ENCODE measurements at places on chromosomes 4 and X.

- DNase-seq: no peak
These were observed 65.0 kb downstream of the PRKG2 start for GRCh38 chr4:81149976-81150375.

DNA sequence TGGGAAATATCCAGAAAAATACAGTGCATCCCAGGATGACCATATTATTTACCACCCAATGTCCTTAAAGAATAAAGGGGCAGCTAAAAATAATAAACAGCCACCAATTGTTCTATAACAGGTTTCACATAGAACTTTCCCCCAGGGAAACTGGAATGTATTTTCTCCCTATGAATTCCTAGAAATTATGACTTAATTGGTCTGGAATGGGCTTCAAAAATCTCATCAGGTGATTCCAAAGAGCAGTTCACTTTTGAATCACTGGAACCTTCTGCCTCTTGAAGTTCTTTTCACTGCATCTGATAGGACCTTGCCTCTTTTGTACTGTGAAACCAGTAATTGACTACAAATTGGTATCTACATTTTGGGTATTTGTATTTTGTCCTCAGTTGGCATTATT is 119.3 kb downstream of the ZNF330 start:
- no peak for DNase-seq

DNA sequence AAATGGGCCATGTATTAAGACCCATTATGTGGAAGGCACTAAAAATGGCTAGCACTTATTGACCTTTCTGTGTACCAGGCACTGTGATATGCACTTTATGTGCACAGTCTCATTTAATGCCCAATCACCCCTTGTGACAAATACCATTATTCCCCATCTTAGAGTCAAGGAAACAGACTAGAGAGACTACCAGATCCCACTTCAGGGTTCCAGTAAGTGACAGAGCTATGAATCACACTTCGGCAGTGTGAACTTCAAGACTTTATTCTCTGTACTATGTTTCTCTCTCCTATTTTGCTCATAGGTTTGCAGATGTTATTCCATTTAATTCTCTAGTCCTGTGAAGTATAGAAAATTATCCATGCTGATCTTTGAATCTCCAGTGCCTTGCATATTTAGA is 107.0 kb downstream of the NFKB1 start:
- DNase-seq: no peak

DNA sequence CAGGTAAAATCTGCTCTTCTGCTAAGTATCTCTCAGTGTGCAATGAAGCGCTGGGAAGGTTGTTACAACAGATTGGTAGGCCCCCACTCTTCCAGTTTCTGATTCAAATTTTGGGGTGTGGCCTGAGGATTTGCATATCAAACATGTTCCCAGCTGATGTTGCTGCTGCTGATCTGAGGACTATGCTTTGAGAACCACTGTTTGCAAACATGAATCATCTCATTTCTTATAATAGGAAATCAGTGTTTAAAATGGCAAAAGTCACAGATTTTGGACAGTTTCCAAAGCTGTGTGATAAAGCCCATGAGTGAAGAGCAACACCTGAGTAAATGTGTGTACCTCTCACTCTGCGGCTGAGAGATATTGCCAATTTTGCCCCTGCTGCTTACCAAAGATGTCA is 36.2 kb upstream of the NDNF start:
- no peak for DNase-seq

DNA sequence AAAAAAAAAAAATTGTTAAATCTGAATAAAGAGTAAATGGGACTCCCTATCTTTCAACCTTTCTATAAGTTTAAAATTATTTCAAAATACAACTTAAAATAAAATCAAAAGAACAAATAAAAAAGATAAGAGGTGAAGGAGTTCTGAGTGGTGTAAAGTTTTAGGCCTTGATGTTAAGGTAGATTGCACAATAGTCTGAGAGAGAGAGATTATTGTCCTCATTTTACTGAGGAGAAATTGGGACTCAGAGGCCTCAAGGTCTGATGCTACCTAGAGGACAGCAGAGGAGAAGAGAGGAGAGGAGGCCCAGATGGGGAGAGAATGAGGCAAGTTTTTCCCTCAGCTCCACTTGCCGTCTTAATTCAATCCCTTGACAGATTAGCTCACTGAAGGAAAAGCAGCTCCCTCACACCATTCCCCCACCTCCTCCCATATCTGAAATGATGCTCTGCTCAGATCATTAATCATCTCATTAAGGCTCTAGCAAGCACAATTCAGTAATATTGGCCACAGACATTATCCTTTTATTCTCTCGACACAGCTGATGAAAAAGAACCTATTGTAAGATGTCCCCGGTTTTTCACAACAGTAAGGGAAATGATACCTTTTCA is 106.3 kb upstream of the PTPN13 start:
- no peak for DNase-seq

DNA sequence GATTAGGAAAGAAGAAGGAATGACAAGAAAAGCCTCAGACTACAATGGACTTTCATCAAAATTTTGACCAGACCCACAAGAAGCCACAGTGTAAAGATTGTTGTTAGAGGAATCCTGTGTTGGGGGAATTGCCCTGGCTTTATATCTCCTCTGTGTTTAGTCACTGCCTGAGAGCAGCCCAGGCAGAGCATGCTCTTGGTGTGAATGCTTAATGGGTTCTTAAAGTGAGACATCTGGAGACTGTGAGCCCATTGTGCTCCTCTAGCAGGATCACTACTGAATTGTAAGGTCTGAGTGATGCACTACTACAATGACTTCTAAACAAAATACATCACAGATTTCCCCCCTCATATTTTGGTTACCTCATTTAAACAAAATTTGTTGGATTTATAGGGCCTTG is 1860.5 kb upstream of the ADGRL3 start:
- no peak for DNase-seq

DNA sequence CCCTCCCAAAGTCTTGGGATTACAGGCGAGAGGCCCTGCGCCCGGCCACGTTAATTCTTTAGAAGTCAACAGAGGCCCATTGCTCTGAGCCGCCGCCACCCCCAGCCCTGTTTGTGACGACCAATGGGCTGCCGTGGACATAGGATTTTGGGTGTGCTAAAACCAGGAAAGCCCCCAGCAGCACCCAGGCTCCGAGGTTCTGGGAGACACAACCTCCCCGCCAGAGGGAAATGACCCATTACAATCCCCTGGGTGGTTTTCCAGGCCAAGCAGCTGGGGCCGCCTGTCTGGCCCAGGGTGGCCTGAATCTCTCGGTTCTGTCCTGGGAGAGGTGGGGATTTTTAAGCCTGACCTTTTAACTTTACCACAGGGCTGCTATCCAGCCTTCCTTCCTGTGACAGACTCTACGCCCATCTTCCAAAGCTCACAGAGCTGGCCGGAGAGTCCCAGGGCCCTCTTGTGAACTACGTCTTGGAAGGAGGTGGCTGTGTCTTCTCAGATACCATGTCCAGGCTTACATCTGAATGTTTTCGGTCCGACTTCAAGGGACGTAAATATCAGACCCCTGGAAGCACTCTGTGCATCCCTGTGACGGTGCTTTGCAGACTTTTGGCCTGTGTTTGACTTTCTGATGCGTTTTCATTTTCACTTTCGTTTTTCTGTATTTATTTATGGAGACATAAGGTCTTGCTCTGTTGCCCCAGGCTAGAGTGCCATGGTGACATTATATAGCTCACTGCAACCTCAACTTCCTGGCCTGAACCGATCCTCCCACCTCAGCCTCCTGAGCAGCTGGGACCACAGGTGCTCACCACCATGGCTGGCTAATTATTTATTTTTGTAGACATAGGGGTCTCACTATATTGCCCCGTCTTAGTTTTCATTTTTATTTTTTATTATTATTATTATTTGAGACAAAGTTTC is 36.0 kb downstream of the P2RY8 start:
- peak; percentile 55 for DNase-seq

GRCh38 chr4:156173486-156173885 is 219.8 kb upstream of the CTSO start:
- DNase-seq: no peak

- no peak for DNase-seq
These were observed 29.6 kb upstream of the ERVMER34-1 start for GRCh38 chr4:52780617-52781354.

DNA sequence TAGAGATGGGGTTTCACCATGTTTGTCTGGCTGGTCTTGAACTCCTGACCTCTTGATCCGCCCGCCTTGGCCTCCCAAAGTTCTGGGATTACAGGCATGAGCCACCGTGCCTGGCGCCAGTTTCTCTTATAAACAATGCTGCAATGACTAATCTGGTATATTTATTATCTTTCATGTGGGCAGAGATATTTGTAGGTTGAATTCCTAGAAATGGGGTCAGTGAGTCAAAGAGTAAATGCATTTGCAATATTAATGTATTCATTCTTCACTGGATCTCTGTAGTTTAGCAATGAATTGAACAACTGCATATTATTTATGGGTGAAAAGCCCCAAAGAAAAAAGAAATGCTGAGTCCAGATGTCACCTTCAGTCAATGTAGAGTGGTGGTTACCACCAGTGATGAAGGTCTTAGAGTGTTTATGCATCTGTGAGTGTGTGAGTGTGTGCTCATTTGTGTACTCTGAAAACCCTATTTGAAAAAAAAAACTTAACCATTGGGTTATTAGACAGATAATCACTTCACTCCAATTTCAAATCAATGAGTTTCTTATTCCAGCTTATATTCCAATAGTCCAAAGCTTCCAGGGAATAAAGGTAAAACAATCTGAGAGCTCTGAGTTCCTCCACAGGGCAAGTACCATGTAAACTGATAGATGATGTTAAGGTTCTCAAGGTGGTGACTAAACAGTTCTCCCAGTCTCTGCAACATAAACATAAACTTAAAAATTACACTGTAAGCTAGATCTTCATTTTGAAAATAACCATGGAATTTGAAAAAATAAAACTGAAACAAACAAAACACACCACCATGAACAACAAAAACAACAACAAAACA is 22.6 kb upstream of the CD38 start:
- no peak for DNase-seq

DNA sequence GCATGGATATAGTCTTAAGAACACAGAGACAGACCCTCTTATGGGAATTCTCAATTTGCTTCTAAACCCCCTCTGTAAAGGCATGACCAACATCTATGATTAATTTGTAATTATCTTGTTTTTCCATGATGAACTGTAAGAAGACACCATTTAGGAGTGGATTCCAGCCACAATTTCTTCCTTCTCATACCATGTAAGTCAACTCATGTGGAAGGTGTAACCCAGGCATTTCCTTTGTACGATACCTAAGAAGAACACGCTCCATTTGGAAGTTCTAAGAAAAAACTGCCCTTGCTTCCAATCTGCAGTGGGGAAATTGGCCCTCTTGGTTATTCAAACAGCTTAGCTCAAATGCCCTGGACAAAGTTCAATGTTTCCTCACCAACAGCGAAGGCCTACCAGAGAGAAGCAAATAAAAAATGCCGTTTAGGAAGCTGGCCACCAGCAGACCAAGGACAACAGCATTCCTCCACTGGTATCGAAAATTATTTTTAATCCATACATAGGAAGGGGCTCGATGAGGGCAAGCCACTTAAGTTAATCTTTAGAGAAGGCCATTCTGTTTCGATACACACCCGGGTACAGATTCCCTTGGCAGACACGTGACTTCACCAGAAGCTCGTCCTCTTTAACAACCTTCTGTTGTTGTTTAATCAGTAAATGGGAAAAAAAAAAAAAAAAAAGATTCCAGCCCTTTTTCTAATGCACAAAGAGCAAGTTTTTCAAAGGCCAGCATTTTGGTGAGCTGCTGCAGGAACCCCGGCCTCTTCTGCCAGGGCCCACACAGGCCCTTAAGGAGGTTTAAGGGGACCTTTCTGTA is 2.6 kb downstream of the DHRSX start:
- no peak for DNase-seq

- DNase-seq: no peak
These were observed 18.4 kb downstream of the PDLIM5 start for GRCh38 chr4:94470132-94470531.

DNA sequence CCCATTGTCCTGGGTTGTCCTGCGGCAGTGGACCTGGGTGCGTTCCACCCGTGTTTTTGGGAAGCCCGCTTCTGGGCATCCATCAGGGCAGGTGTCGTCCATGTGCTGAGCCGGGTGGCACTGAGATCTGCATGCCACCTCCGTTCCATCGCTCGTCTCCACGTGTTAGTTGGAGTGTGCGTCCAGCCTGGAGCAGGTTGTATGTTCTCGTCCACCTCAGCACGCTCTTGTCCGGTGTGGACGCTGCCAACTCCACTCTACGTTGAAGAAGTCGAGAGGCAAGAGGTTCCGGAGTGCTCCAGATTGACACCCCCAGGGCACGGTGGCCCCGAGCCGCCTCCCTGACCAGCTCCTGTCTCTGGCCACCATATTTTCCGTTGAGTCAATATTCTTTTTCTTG is 33.9 kb downstream of the PCGF3 start:
- no peak for DNase-seq

DNA sequence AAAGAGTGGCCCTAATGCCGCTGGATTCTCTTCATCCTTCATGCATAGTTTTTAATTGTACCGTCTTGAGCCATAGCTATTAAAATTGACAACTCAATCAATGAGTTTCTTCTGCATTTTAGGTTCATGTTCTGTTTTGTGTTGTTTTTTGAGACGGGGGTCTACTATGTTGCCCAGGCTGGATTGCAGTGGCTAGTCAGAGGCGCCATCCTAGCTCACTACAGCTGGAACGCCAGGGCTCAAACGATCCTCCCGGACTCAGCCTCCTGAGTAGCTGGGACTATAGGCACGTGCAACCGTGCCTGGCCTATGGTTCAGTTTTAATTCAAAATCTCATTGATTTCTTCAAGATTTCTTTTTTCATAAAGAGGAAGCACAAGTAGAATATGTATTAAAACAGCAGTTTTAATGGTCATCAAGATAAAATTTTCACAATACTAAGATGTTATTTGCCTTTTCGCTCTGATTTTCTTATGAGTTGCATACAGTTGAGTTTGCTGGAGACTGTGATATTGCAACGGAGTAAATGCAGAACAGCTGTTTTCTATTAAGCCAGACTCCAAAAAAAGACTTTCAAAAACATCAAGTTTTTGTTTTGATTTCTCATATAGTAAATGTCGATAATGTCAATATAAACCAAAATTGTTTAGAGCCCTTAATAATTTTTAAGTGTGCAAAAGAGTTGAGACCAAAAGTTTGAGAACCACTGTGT is 1.1 kb upstream of the STX18 start:
- no peak for DNase-seq

GRCh38 chr4:1234811-1235292 is 14.1 kb downstream of the CTBP1 start:
- no peak for DNase-seq

DNA sequence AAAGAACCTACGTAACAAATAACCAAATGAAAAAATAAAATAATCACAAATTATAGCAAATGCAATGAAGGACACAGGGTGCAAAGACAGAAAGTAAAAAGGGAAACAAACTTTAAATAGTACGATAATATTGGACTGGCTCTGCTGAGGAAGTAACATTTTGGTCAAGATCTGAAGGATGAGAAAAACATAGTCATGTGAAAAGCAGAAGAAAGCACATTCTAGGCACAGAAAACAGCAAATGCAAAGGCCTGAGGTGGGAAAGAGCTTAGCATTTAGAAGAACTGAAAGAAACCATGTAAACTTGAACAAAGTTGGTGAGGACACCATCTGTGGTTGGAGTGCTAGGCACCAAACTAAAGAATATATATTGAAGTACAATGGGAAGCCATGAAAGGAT is 111.2 kb downstream of the PPP3CA start:
- no peak for DNase-seq
